Effector CD4-positive, alpha-beta T cell (primary cell): ENCODE measurements at places on chromosomes 7 and 10.

DNA sequence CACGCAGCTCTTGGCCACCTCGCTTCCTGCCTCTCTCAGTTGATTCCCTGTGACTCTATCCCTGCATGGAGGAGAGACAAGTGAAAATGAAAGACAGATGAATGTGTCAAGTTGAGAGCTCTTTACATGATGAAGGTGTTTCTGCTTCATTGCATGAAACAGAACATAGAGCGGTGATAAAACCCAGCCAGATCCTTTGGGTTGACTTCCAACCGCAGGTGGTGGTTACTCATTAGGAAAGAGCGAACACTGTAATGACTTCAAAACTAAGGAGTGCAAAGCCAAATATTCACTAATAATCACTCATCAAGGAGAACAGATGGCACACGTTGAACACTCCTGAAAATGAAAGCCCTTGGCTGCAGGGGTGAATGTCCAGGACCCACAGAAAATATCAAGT lies 31.8 kb upstream of the WDR11 start:
- DNase-seq, result no peak

DNA sequence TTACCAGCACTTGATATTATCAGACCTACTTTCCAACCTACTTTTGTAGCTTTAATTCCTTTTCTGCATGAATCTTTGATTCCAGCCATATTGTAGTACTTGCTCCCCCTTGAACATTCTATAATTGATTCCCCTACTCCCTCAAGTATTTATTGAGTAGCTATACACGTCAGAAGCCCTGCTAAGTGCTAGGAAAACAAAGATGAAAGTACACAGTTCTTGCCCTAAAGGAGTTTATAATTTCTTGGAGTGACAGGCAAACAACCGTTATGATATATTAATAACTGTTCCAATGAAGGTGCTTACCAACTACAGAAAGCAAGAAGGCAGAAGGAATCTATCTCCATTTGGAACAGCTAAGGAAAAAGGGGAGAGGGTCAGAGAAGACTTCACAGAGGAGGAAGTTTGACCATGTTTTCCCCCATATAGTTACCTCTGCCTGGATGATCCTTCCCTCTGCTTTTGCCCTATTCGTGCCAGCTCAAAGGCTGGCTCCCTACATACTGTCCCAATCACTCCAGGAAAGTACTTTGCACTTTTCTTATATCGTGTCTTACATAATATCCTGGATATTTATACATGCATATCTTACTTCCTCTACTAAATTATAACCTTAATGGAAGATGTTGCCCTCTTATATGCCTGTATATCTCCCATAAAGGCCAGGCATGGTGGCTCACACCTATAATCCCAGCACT lies 54.7 kb downstream of the SCD start:
- no peak for DNase-seq

- DNase-seq, result no peak
Measured at GRCh38 chr10:10418387-10418786, 599.3 kb upstream of the CELF2 start.

DNA sequence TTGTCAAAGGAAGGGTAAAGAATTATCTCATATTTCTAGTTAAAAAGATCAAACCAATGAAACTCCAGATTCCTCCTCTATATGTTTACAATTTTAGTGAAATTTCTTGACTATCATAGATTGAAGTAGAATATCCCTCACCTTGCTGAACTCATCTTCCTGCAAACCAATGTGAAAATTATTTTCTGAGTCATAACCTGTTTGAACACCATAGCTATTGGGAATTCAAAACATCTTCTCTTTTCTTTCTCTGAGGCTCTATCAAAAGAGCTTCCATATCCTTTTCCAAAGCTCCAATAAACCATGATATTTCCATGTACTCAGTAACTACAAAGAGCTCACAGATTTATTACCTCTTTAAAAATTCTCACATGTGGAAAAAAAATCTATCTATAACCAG lies 134.3 kb downstream of the DOCK4 start:
- no peak for DNase-seq

GRCh38 chr7:131459256-131459655 lies 97.2 kb downstream of the PODXL start:
- DNase-seq, result no peak

- no peak for DNase-seq
Measured at GRCh38 chr7:132049462-132050304, 493.3 kb upstream of the PODXL start.

DNA sequence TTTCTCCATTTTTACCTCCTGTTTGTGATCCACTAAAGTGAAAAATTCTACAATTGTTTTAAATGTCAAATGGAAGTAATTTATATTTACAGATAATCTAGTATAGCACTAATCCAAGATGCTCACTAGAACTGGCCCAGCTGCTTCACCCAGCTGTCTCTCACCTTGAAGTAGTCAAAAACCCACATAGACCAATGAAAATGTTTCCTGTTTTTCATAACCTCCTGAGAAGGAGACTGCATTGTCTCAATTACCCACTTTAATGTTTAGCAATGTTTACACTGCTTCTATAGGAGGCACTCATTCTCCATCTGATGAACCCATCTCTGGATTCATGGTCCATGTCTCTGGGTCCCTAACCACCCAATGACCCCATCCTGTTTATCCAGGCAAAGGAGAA lies 56.1 kb upstream of the ADO start:
- DNase-seq, result no peak
